ENCODE measurements at places on chromosomes 6 and 20.

- no peak for DNase-seq
Measured at GRCh38 chr6:87184762-87185250, 29.4 kb downstream of the ZNF292 start.

DNA sequence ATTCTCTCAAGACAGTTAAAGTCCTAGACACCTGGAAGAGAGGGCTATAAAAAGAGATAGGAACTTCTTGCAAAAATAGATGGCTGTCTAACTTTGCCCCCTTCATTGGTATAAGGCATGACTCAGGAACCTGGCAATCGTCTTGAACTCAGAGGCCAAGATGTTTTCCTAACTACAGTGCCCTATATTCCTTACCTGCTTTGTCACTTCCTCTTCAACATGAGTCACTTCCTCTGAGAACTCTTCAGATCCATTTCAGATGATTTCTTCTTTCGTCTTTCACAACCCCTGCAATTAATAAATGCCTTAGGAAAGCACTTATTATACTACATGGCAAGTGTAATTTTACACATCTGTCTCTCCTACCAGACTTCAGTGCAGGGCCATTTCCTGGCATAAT lies 83.5 kb downstream of the HAO1 start:
- DNase-seq: no peak

DNA sequence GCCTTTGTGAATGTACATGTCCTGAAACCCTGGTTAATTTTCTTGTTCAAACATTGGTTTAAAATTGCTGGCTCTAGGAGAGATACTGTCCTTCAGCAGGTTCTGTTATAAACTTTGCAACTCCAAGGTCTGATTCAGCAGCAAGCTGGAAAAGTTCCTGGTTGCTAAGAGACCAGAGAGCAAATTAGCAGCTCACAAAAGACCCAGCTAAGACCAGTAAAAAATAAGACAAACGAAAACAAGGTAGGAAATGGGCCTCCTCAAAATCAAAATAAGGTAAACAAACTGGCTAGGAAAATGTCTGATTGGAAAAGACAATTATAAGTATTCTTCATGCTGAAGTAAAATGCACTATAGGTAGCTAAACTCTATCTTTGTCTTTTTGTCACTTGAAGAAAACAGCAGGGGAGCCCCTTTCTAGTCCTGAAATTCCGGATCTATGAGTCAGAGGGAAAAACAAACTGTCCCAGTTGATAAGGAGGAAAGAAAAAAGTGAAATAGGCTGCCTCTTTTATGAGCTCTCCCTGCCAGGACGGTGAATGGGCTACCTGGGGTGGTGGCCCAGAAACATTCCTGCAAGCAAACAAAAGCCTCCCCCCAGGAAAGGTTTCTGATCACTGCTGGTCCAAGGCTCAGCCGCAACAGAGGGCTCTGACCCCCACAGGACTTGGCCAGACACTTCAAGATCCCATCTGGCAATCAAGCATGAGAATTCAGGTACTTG lies 41.6 kb downstream of the UNC5CL start:
- no peak for DNase-seq

GRCh38 chr6:98566126-98566525 lies 268.2 kb upstream of the POU3F2 start:
- DNase-seq: no peak

GRCh38 chr6:10196090-10196489 lies 218.8 kb downstream of the TFAP2A start:
- DNase-seq: no peak

Measured in stimulated activated CD8-positive, alpha-beta memory T cell treated with anti-CD3 and anti-CD28 coated beads, Interleukin-4, amount 100 ng/mL, for 48 hours (primary cell).